Stimulated activated CD8-positive, alpha-beta memory T cell treated with anti-CD3 and anti-CD28 coated beads, Interleukin-4, amount 100 ng/mL, for 1 hour (primary cell): ENCODE measurements at places on chromosomes 2 and 18.

GRCh38 chr2:143577489-143577888 is 448.3 kb downstream of the ARHGAP15 start:
- DNase-seq: no peak

DNA sequence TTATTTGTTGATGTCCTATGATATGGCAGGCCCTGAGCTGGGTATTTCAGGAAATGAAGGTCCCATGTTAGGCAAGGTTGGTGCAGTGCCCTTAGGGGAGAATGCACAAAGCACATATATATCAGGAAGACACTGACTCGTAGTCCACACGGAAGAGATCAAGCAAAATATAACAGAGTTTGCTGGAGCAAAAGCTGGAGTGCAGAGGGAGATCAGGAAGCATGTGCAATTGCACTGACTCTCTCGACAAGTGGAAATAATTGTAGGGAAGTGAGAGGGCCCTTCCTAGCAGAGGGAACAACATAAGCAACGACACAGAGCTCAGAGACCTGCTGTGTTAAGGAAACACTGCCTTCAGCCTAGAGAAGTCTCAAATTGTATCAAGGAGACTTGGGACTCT is 4.2 kb downstream of the ZNF385B start:
- no peak for DNase-seq

DNA sequence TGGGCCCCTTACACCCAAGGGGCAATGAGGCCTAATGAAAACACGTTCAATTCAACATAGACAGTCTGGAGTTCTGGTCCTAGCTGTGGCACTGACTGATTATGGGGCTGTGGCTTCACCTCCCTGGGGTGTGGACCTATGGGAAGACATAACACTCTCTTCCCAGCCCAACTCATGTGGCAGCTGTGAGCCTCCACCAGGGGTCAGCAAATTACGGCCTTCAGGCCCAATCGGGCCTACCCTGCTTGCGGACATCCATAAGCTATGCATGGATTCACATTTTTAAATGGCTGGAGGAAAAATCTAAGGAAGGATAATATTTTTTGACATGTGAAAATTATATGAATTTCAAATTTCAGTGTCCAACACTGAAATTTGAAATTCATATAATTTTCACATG is 101.3 kb downstream of the LOXHD1 start:
- no peak for DNase-seq

GRCh38 chr2:191218292-191218898 is 26.8 kb upstream of the MYO1B start:
- DNase-seq: no peak

DNA sequence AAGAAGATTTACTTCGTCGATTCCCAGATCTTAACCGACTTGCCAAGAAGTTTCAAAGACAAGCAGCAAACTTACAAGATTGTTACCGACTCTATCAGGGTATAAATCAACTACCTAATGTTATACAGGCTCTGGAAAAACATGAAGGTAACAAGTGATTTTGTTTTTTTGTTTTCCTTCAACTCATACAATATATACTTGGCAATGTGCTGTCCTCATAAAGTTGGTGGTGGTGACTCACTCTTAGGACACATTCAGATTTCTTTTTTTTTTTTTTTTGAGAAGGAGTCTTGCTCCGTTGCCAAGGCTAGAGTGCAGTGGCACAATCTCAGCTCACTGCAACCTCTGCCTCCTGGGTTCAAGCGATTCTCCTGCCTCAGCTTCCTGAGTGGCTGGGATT is 26.8 kb downstream of the MSH2 start:
- no peak for DNase-seq

DNA sequence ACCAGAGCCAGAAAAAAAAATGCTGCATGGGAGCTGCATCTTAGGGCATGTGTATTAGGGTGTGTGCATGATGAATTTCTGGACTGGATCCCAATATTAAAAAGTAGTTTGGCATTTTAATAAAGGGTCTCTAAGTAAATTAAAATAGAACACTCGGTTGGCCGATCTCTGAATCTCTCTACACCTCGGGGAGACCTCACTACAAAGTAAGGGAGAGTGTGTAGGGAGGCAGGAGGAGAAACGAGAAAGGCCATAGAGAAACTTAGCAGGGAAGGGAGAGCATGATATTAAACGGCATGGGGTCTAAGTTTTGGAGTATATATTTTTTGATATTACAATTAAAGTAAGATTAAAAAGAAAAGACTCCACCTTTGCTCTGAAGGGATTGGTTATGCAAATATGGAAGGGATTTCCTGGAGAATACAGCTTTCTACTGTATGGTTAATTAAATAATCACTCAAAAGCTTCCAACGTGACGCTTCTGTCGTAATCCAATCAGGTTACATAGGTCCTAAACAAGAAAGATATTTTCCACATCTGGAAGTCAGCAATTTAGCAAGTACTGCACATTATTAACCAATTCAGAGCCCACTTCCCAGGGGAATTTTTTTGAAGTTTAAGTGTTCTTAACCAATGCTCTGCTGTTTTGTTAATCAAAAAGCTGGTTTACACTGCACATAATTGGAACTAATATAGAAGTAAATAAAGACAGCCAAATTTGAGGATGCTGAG is 1.0 kb upstream of the ZEB2 start:
- DNase-seq: no peak

DNA sequence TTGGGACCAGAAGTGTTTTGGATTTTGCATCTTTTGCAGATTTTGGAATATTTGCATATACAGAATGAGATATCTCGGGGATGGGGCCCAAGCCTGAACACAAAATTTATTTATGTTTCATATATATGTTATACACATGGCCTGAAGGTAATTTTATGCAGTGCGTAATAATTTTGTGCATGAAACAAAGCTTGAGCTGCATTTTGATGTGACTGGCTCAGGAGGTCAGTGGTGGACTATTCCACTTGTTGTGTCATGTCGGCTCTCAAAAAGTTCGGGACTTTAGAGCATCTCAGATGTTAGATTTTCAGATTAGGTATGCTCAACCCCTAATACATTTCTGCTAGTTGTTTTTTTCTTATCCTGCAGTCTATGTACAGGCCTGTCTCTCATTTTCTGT is 145.4 kb downstream of the FAM210A start:
- no peak for DNase-seq

- DNase-seq: no peak
Observed at GRCh38 chr2:133581010-133581760, 12.9 kb upstream of the NCKAP5 start.
